KG1 (cell line): ENCODE measurements at places on chromosomes 13 and 19.

GRCh38 chr19:48842789-48843162 is 6.5 kb upstream of the HSD17B14 start:
- DNase-seq = peak; percentile 27

- no peak for DNase-seq
These were observed 19.1 kb upstream of the SCEL start for GRCh38 chr13:77516342-77516789.

- no peak for DNase-seq
These were observed 17.2 kb downstream of the TNFSF14 start for GRCh38 chr19:6652805-6653094.

GRCh38 chr13:92842145-92842544 is 384.5 kb upstream of the GPC6 start:
- DNase-seq = no peak

DNA sequence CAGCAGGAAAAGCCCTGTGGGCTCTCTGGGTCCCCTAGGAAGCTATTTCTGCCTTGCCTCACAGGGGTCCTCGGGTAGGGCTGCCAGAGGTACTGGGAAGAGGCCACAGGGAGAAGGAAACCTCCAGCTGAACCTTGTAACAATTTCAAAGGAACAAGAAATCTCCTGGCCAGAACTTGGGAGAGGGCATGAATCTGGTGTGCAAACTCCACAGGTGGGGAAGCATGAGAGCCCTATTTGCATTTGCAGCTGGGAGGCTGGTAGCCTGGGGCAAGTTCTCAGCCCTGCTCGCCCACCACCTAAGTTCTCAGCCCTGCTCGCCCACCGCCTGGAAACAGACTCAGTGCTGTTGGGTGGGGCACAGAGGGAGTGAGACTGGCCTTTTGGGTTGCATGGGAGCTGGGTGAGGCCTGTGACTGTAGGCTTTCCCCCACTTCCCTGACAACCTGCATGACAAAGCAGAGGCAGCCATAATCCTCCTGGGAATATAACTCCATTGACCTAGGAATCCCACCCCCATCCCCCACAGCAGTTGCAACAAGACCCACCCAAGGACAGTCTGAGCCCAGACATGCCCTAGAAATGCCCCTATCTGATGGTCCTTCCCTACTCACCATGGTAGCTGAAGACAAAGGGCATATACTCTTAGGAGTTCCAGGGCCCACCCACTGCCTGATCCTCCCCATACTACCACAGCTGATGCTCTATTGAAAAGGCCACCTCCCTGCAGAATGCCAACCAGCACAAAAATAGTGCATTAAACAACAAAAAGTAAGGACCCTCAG is 11.7 kb downstream of the UGGT2 start:
- no peak for DNase-seq

- no peak for DNase-seq
These were observed 2.4 kb downstream of the PIP5K1C start for GRCh38 chr19:3697671-3698385.

GRCh38 chr19:14563989-14564651 is 7.7 kb downstream of the NDUFB7 start:
- DNase-seq = no peak

DNA sequence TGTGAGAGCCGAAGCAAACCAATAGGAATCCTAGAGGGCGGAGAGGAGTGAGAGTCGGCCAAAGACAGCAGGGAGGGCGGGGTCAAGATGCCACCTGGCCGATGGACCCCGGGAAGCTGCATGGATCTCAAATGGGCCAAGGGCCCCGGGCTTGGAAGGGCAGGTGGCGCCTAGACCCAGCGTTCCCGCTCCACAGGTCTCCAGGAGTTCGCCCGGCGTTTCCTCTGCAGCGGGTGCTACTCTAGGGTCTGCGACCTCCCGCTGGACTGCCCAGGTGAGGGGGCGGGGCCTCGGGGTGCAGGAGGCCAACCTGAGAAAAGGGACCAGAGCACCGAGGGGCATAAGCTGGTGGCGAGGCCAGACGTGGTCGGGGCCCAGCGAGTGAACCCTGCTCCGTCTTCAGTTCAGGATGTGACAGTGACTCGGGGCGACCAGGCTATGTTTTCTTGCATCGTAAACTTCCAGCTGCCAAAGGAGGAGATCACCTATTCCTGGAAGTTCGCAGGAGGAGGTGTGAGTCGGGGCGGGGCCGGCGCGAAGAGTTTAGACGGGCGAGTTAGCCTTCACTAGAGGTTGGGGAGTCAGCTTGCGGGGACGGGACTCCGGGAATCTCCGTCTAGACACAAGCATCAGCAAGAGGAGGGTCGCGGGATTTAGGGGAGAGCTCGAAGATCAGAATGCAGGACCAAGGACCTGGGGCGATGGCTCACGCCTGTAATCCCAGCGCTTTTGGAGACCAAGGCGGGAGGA is 9.9 kb downstream of the SPACA6 start:
- no peak for DNase-seq

DNA sequence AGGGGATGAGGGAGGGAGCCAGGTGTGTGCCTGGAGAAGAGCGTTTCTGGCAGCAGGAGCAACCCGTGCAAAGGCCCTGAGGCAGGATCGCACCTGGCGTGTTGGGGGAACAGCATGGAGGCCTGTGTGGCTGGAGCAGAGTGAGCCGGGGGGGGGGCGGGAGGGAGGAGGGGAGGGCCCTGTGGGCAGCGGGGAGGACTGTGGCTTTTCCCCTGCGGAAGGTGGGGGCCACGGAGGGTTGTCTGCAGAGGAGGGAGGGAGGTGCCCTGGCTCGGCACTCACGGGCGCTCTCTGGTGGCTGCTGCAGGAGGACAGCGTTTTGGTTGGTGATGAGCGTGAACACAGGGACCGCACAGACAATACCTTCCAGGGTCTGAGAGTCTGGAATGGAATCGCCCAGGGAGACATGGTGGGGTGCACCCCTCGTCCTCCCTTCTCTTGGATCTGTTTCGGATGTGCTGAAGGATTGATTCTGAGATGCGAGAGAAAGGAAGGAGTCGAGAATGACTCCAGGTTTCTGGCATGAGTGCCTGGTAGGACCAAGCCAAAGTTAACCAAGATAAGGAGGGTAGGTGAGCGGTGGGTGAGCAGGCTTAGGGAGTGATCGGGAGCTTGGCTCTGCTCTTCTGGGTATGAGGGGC is 6.5 kb downstream of the RAB11B start:
- no peak for DNase-seq

- no peak for DNase-seq
These were observed 1190.3 kb downstream of the EFNB2 start for GRCh38 chr13:105345131-105345530.

DNA sequence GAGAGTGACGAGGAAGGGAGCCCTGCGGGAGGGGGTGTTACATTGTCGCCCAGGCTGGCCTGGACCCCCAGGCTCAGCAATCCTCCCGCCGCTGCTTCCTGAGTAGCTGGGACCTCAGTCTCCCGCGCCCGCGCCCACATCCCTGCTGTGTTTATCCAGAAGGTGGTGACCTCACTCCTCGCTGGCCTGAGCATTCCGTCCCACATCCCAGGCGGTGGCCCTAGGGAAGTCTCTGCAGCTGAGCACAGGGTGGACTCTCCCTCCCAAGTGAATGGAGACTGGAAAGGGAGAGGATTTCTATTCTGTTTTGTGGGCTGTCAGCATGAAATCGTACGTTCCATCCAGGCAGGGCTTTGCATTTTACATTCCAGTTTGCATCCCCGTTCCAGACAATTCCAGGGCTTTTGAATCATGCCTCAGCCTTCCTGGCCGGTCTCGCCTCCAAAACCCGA is 401 bp upstream of the ZNF765 start:
- DNase-seq = no peak

GRCh38 chr19:2736550-2737190 is 3.1 kb downstream of the SLC39A3 start:
- no peak for DNase-seq

GRCh38 chr19:38774181-38774950 is 1.0 kb upstream of the LGALS7 start:
- no peak for DNase-seq

GRCh38 chr19:13526552-13526951 is 20.3 kb upstream of the CACNA1A start:
- DNase-seq = peak; percentile 13

GRCh38 chr13:29859971-29860370 is 9.6 kb upstream of the UBL3 start:
- DNase-seq = no peak

DNA sequence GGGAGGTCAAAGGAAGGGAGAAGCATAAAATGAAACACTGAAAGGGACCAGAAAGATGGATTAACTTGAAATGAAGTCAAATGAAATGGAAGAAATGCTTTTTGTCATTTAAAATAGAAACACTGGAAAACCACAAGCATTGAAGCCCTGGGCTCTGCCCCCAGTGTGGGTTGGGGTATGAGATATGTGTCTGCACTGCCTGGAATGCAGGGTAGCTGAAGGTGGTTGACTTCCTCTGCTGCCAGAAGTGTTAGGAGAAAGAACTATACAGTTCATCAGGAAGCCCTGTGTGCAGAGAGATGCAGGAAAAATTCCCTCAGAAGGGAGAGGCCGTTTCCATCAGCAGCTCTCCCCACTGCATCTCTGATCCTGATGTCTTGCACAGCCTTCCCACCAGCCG is 69.2 kb downstream of the DHRS12 start:
- DNase-seq = no peak

GRCh38 chr19:8585894-8586750 is 8.9 kb upstream of the MYO1F start:
- no peak for DNase-seq

- no peak for DNase-seq
These were observed 287.5 kb upstream of the HTR2A start for GRCh38 chr13:47184321-47184720.

- no peak for DNase-seq
These were observed 32.2 kb upstream of the TNFAIP8L1 start for GRCh38 chr19:4606921-4607678.

GRCh38 chr13:109548374-109548773 is 238.0 kb downstream of the IRS2 start:
- DNase-seq = no peak

DNA sequence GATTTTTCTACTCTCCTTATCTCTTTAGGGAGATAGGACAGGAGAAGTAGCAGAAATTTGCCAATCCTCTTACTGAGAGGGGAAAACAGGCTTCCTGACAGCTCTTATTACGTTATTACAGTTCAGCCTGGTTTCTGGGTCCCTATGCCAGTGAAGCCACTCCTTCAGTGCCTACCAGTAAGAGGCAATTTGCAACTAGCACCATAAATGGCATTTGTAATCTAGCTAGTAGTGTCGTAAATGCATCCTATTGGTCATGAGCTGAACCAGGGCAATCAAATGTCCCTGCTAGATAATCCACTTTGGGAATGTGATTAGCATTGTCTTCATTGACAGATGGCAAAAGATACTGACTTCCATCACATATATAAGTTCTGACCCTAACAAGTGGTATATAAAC is 428.8 kb downstream of the DCT start:
- no peak for DNase-seq
